NCI-H524 treated with DMSO at 0.1 percent for 48 hours (cell line): ENCODE measurements at places on chromosomes 7 and 10.

DNA sequence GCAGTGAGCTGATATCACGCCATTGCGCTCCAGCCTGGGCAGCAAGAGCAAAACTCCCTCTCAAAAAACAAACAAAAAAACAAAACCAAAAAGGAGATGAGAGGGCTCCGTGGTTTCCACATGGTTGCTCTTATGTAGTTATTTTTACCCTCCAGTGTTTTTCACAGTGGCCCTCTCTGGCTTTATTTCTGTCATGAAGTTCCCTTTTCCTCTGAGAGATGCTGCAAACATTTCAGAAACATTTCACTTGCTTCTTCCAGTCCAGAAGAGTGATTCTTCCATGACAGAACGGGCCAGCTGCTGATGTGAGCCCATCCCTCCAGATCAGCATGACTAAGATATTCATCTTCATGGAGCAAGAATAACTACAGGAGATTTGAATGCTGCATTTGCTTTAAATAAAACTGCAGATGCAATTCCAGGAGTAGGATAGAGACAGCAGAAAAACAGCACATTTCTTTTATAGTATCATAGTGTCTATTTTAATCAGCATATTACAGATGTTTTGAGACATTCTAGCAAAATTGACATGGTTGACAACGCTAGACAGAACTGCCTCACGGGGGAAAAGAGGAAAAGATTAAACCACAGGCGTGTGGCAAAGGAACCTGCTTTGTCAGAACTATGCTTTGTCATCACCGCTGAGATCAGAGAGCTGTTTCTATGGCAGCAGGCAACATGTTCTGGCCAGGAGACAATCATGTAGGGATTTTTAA is 40.3 kb downstream of the NRCAM start:
- DNase-seq: no peak

DNA sequence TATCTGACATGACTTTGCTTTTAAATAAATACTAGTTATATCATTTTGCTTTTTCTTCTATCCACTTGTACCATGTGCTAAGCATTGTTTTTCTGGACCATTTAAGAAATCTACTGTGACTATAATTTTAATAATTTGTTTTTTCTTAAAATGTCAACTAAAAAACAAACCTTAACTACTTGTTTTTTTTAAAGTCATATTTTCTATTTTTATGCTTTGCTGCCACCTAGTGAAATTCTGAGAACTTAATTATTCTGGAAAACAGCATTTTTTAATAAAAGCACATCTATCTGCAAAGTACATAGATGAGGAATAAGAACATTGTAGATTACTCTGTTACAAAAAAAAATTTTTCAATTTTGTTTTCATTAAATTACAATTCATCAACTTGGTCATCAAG is 47.4 kb downstream of the ORC5 start:
- no peak for DNase-seq

DNA sequence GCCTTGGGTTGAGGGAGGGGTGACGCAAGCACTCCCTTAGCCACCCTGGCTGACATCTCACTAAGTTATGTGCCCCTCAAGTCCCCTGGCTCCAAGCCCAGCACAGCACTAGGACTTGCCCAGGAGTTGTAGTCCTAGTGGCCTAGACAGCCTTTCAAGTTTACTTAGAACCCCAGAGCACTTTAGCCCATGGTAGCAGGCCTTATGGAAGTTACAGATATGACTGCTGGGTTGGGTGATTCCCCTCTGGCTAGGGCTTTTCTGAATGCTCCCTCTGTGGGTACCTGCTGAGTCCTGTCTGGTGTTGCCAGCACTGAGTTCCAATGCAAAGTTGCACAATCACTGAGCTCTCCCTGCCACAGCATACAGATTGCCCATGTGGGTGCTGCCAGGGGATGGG is 83.2 kb downstream of the AHCYL2 start:
- no peak for DNase-seq

DNA sequence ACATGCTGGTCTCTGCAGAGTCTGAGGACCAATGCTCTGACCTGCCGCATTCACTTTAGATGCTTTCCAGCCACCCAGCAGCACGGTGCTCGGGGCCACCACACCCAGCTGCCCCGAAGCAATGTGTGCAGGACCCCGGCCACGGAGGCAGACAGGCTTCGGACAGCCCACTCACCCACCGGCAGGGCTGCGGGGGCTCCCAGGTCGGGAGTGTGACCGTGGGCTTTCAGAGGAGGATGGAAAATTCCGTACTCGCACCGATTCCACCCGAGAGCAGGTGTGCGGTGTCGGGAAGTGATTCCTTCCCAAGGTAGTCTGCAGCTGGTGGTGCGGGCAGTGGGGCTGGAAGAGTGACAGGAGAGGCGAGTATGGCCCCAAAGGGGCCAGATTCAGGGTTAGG is 190.9 kb downstream of the DNAJB6 start:
- DNase-seq: no peak
